ENCODE measurements at places on chromosomes 2 and 18.

DNA sequence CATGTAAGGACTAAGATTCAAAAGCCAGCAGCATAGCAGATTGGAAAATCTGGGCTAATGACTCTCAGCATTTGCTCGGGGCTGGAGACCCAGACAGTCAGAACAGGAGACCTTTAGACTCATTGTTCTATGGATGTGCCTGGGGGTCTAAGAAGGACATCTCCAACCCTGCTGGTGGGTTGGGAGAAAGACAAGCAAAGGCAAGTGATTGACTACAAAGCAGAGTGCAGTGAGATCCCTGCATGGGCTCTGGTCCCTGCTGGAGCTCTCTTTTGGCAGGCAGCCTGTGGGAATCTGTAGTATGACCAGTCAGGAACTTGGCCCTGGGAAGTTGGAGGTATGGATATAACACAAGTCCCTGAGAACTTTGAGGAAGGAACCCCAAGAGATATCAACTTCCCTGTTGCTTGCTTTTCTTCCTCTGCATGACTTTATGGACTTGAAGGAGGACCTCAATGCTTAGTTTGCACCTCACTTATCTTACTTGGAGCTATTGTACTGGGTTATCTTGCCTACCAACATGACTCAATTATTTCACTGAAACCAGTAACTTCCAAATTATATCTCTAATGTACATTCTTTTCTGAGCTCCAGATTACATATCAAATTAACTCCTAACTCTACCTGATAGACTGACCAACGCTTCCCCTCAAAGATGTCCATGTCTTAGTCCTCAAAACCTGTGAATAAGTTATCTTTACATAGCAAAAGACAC, 236.0 kb downstream of the CYRIA start:
- no peak for DNase-seq

GRCh38 chr2:130852521-130853115, 15.9 kb downstream of the ARHGEF4 start:
- no peak for DNase-seq

DNA sequence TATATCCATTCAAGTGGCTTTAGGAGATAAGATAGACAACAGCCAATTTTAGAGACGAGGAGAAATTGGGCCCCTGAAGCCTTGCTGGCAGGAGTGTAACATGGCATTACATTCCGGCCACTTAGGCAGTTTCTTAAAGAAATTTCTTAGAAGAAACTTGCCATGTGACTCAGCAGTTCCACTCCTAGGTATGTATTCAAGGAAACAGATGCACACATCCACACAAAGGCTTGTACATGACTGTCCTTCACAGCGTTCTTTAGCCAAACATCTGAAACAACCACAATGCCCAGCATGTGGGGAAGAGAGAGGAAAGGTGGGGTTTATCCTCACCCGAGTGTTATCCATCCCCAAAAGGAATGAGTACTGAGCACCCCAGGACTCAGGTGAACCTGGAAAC, 107.1 kb downstream of the NFATC1 start:
- no peak for DNase-seq

GRCh38 chr2:11411768-11412448, 54.1 kb downstream of the E2F6 start:
- DNase-seq = peak; percentile 60

DNA sequence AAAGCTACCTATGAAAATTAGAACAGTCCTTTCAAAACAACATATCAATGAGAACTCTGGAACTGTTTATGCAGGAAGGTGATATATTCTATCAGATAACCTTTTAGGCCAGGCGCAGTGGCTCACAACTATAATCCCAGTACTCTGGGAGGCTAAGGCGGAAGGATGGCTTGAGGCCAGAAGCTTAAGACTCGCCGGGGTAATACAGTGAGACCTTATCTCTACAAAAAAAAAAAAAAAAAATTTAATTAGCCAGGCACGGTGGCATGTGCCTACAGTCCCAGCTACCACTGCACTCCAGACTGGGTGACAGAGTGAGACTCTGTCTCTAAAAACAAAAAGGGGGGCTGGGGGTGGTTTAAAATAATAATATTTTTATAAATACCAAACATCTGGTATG, 77.9 kb downstream of the OSBPL1A start:
- DNase-seq = no peak

DNA sequence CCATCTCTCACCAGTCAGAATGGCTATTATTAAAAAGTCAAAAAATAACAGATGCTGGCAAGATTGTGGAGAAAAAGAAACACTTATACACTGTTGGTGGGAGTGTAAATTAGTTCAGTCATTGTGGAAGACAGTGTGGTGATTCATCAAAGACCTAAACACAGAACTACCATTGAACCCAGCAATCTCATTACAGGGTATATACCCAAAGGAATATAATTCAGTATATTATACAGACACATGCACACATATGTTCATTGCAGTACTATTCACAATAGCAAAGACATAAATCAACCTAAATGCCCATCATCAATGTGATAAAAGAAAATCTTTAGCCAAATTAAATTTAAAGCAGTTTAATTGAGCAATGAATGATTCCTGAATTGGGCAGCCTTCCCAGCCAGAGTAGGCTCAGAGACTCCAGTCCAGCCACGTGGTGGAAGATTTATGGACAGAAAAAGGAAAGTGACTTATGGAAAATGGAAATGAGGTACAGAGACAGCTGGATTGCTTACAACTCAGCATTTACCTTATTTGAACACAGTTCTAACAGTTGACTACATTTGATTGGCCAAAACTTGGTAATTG, 377.1 kb upstream of the SLC39A10 start:
- no peak for DNase-seq

DNA sequence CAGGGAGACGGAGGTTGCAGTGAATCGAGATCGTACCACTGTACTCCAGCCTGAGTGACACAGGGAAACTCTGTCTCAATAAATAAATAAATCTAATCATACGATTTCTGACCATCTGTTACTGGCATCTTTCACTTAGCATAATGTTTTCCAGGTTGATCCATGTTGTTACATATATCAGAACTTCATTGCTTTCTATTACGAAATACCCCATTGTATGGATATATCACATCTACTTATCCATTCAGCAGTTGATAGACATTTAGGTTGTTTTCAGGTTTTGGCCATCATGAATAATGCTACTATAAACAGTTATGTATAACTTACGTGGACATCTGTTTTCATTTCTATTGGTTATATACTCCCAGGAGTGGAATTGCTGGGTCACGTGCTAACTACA, 303.9 kb downstream of the PAX3 start:
- no peak for DNase-seq

GRCh38 chr18:55083461-55083860, 124.2 kb upstream of the CCDC68 start:
- DNase-seq = no peak

Measured in large intestine (tissue), 12 donors.